Stimulated activated CD8-positive, alpha-beta memory T cell treated with anti-CD3 and anti-CD28 coated beads, Interleukin-15, amount 100 ng/mL, for 24 hours (primary cell): ENCODE measurements at places on chromosomes 2 and 18.

DNA sequence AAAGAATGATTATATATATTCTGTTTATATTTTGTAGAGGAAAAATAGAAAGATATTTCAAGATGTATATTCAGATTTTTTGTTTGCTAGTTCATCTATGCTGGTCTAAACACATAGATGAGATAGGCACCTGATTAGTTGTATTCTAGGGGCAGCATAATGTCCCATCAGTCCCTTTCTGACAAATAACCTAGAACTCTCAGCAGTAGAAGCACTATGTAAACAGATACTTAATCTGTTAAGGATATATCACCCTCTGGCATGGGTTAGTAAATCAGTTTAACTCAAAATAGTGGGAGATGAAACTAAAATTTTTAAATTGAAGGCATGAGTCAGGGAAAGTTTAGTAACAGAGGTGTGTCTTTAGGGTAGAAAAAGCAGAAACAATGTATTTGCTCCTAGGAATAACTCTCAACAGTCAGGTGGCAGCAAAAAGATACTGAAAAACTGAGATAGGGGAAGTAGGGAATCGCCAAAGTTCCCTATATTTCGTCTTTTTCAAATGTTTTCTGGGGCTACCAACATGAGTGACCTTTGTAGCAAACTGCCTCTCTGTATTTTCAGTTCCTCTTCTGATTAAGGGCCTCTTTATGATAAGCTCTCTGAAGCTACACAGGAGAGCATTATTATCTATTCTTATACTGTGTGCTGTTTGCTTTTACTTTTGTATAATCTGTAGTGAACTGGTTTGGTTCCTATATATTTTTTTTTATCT is 5.7 kb downstream of the PPP1R1C start:
- DNase-seq = no peak

GRCh38 chr2:206480161-206480560 is 36.8 kb downstream of the ADAM23 start:
- no peak for DNase-seq

GRCh38 chr2:55014962-55015939 is 35.0 kb downstream of the RTN4 start:
- DNase-seq = no peak

GRCh38 chr2:158582670-158583069 is 125.9 kb downstream of the PKP4 start:
- DNase-seq = no peak

DNA sequence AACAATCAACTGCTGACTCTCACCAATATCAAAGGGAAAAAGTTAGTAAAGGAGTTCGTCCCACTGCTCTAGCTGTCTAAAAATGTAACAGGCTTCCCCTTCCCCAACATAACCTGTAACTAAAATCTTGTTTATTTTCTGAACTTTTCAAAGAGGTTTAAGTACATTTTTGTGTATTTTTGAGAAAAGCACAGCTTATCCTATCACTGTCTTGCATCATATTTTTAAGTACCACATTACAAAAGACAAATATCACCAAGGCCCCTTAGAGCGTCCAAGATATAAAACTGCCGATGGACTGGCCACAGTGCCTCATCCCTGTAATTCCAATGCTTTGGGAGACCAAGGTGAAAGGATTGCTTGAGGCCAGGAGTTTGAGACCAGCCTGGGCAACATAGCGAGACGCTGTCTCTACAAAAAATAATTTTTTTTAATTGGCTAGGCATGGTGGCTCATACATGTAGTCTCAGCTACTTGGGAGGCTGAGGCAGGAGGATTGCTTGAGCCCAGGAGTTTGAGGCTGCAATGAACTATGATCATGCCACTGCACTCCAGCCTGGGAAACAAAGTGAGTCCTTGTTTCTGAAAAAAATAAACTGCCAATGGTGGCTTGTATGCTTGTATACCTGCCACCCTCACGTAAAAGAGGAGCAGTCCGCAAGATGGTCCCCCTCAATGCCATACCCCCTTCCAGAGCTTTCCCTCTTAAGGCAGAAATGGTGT is 21.2 kb upstream of the LAPTM4A start:
- no peak for DNase-seq

- no peak for DNase-seq
Measured at GRCh38 chr2:170056900-170057299, 121.0 kb upstream of the MYO3B start.

DNA sequence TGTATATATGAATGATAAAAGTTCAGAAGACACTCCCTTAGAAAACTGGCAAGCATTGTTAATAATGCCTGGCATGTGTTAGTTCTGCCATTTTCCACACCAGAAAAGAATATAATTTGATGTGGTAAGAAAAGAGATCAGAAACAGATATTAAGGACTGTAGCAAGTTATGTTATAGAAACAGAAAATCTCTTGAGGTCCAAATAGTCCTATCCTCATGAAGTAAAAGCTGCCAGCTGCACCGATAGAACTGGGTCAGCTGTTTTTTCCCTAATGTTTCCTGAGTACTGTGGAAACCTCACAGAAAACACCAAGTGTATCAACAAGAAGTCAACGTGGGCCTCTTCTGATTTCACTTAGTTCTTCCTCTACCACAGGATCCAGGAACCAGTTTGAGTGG is 56.9 kb upstream of the SDC1 start:
- DNase-seq = no peak
